D721Med (cell line): ENCODE measurements at places on chromosomes 13 and 19.

DNA sequence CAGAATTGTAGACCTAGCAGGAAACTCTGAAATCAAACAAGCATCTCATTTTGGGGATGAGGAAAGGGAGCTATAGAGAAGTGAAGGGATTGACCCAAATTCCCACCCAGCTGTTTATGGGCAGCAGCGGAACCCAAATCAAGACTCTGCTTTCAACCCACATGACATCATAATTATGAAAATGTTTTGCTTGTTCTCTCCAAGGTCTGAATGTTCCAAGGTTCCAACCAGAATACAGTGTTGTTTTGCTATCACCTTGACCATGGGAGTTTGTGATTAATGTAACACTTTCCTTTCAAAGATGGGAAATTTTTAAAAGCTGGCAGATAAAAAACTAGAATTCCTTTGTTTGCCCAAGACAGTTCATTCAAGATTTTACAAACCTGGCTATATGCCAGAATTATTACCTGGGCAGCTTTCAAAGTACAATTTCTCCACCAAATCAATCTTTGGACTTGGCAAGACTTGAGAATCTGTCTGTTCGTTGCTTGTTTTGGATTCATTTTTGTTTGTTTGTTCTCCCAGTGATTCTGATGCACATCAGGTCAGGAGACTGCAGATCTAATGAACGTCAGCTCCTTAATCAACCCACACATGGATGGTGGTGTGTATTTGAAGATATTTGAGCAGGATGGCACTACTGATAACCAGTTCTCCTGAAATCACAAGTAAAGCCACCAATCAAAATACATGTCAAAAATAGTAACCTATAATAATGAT is 322.7 kb downstream of the FOXO1 start:
- no peak for DNase-seq

- DNase-seq, result no peak
These were observed 14.0 kb upstream of the ZNF780A start for GRCh38 chr19:40104754-40105153.

DNA sequence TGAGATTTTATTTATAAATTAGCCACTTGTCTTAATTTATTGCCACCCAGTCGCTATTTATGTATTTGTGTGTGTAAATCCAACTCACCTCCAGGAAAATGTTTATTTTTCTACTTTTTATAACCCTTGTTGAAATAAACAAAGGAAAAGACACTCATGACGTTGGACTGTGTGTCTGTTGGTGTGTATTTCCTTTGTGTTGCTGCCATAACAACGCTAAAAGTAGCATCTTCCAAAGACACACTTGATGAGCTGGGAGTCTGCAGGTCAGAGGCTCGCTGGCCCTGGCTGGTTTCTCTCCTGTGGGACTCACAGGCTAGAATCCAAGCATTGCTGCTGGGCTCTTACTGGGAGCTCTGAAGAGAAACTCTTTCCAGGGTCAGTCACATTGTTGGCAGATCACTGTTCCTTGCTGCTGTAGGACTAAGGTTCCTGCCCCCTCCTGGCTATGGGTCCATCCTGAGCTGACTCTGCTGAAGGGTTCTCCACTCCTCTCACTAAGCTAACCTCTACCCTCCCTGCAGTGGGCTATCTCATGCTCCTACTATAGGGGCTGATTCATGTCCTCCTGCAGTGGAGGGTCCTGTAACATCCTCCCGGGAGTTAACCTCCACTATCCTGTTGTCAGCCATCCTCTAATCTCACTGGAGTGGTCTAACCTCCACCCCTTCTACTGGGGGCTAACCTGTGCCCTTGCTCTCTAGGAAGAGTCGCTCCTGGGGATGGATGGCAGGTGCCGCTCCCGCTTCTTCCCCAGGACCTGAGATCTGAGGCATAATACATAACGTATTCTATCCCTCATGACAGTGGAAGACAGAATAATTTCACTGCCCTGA is 2.1 kb downstream of the IFNL2 start:
- no peak for DNase-seq

- no peak for DNase-seq
These were observed 83.4 kb downstream of the GNG7 start for GRCh38 chr19:2619076-2619475.

- no peak for DNase-seq
These were observed 26.7 kb upstream of the POP4 start for GRCh38 chr19:29579308-29579910.

- DNase-seq, result no peak
These were observed 19.7 kb upstream of the CPB2 start for GRCh38 chr13:46124531-46124966.

GRCh38 chr13:29435125-29435911 is 160.2 kb downstream of the SLC7A1 start:
- DNase-seq, result no peak

GRCh38 chr13:42981317-42981716 is 10.7 kb downstream of the EPSTI1 start:
- DNase-seq, result no peak

DNA sequence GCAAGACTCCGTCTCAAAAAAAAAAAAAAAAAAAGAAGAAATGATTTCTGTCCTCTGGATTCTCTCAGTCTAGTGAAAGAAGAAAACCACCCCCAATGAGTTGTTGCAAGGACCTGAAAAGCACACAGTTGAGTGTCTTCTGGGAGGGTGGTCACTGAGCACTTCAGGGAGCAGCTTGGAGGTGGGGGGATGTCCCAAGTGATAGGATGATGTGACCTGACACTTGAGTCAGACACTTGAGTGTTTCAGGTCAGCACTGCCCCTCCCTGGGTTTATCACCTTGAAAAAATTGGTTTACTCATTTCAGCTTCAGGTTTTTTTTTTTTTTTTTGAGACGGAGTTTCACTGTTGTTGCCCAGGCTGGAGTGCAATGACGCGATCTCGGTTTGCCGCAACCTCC is 63.2 kb downstream of the ZNF823 start:
- no peak for DNase-seq

DNA sequence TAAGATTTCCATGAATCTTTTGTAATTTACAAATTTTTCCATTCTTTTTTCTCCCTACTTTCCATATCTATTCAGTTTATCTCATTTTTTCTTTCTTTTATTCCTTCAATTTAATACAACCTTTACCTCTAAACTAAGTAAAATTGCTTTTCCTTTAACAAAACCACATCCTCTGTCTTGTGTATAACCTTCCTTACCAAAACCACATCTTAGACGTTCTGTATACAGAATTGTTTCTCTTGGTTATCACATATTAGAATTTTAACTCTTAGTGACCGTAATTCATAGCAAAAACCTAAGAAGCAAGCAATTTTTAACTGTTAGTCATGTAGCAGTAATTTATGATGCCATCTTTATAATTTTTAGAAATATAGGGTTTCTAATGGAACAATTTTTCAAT is 15.0 kb downstream of the PPP5C start:
- DNase-seq, result no peak

- DNase-seq, result peak; percentile 78
These were observed at the start of gene ZNF813 for GRCh38 chr19:53467485-53468262. TSS of gene ZNF813 (plus strand) at chr19:53467733. CDS start at chr19:53483823, 16,090 bp downstream.

GRCh38 chr13:101763191-101763590 is 310.7 kb downstream of the ITGBL1 start:
- no peak for DNase-seq

DNA sequence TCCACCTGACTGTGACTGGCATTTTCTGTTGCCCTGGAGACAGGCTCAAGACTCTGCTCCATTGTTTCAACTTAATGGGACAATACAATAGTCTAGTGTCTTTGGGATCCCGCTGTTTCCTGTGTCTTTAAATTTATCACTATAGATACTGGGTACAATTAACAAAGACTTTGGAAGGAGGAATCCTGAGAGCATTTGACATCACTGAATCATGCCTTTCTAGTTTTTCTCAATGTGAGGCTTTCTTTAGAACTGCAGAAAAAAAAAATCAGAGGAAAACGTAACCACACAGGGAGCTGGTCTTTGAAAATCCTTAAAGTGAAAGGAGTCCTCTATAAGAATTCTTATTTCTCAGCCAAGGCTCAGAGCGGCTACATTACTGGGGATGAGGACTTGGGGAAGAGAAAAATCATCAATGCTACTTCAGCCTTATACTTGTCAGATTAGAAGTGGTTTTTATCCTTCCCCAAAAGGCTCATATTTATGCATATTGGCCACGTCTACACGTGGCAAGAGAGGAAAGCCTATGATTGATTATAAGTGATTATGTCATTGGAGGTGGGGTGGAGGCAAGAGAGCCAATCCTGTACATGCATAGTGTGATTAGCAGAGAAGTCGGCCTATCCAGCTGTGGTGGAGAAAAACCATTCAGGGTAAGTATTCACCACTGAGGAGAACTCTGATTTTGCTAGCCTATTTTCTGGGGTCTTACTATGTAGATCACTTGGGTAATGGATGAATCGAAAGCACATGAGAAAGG is 34.4 kb upstream of the UBL3 start:
- DNase-seq, result no peak

GRCh38 chr13:45989607-45990006 is 62.9 kb downstream of the ZC3H13 start:
- no peak for DNase-seq

GRCh38 chr19:48361912-48362311 is 1.8 kb downstream of the TMEM143 start:
- DNase-seq, result no peak

- DNase-seq, result no peak
These were observed 3.8 kb downstream of the ZNF784 start for GRCh38 chr19:55620410-55621204.

- no peak for DNase-seq
These were observed 62.6 kb upstream of the USP29 start for GRCh38 chr19:57057036-57057686.

- no peak for DNase-seq
These were observed 5.0 kb downstream of the MLLT1 start for GRCh38 chr19:6274756-6275155.

DNA sequence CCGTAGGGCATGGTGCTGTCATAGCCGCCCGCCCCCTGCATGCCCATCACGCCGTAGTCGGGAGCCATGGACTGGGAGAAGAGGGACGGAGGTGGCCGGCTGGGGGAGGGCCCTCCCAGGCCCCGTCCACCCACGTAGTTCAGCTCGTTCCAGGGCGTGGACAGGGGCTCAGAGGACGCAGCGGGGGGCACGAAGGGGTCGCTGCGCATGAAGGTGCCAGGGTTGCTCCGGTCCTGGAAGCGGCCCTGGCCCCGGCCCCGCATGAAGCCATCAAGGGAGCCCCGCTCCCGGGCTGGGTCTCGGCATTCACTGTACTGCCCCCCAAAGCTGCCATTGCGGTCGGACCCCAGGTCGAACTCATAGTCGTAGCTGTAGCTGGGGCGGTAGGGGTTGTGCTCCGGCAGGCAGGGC is 6.7 kb downstream of the AKAP8 start:
- DNase-seq, result no peak

- DNase-seq, result no peak
These were observed 203.0 kb downstream of the KCTD12 start for GRCh38 chr13:76683168-76683567.

DNA sequence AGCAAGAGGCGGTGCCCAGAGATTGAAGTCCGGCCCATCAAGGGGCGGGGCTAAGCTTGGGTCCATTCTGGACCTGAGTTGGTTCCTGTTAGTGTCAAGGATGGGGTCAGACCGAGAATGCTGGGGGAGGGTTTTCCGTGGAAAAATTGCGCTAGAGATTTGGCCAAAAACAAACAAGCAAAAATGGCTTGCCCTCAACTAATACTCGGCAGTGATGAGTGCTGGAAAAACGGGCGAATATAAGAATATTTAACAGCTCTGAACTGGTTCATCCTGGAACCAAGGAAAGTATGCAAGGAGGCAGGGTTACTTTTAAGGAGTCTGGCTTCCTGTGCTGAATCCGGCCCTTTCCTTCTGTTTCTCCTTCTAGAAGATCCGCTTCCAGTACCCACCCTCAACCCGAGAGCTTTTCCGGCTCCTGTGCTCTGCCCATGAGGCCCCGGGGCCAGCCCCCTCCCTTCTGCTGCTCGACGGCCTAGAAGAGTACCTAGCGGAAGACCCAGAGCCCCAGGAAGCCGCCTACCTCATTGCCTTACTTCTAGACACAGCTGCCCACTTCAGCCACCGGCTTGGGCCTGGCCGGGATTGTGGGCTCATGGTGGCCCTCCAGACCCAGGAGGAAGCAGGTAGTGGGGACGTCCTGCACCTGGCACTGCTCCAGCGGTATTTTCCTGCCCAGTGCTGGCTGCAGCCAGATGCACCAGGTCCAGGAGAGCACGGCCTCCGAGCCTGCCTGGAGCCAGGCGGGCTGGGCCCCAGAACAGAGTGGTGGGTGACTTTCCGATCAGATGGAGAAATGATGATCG is 880 bp downstream of the SWSAP1 start:
- DNase-seq, result no peak

DNA sequence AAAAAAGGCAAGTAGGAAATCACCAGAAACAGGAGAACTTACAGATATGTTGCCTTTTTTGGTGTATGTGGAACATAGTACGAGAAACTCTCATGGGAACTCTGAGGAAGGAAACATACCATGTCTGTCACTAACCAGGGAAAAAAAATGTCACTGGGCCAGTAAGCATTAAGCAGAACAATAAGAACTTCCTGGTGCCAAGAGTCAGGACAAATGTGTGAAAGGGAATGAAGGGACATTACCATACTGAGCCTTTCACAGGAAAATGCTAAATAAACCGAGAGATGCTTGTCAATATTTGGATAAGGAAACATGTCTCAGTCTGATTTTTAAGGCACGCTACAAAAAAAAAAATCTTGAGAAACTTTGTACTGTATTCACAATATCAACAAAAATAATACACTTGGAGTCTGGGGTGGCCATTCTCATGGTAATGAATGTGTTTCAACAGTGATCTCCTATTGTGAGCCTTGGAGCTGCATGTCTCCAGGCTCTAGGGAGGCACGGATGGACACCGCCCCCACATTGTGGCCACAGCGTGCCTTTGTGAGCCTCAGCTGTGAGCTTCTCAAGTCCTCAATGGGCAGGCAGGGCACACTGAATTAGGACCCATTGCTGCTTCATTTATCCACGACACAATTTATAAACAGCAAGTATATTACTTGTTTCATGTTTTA is 113.0 kb upstream of the ARGLU1 start:
- no peak for DNase-seq

DNA sequence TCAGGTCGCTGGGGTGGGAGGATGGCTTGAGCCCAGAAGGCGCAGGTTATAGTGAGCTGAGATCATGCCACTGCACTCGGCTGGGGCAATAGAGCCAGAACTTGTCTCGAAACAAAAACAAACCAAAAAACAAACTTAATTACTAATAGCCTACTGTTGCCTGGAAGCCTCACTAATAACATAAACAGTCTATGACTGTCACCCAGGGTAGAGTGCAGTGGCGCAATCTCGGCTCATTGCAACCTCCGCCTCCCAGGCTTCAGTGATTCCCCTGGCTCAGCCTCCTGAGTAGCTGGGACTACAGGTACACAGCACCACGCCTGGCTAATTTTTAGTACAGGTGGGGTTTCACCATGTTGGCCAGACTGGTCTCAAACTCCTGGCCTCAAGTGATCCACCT is 18.0 kb downstream of the CATSPERD start:
- no peak for DNase-seq

- DNase-seq, result no peak
These were observed 2.4 kb upstream of the PKN1 start for GRCh38 chr19:14430712-14431111.

GRCh38 chr13:30145709-30146367 is 161.5 kb downstream of the KATNAL1 start:
- no peak for DNase-seq

- no peak for DNase-seq
These were observed 2.3 kb upstream of the LTBP4 start for GRCh38 chr19:40598918-40599307.

- DNase-seq, result no peak
These were observed 1.3 kb downstream of the UBL3 start for GRCh38 chr13:29849071-29849631.

- DNase-seq, result no peak
These were observed 14.2 kb upstream of the ZNF492 start for GRCh38 chr19:22619932-22620331.

GRCh38 chr19:17469092-17469480 is 1.2 kb upstream of the SLC27A1 start:
- DNase-seq, result no peak

GRCh38 chr13:60501236-60501635 is 104.2 kb downstream of the TDRD3 start:
- no peak for DNase-seq
